Stimulated activated CD8-positive, alpha-beta memory T cell treated with anti-CD3 and anti-CD28 coated beads, Interleukin-4, amount 100 ng/mL, for 1 hour (primary cell): ENCODE measurements at places on chromosomes 3 and 15.
A peak's percentile ranks its signal among the peaks of the same experiment; 100 is the strongest.

- peak; percentile 6 for DNase-seq
These were observed 720 bp upstream of the TNIK start for GRCh38 chr3:171460725-171461524.

- DNase-seq: no peak
These were observed 85.5 kb downstream of the FLNB start for GRCh38 chr3:58093574-58094195.

DNA sequence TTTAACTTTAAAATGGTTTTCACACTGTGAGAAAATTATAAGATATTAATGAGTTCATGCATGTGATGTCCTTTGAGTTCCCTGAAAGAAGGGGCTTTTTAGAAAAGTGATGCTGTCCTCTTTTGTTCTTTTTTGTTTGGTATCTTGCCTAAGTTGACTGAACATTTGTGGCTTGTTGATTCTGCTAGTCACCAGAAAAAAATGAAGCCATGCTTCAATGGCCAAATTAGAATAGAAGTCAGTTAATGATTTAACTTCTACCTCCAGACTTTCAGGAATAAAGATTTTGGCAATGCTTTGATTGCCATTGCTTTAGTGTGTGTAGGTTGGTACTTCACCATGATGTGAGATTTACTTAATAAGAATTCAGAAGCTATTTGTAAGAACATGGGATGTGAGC is 260.6 kb upstream of the NECTIN3 start:
- DNase-seq: no peak

DNA sequence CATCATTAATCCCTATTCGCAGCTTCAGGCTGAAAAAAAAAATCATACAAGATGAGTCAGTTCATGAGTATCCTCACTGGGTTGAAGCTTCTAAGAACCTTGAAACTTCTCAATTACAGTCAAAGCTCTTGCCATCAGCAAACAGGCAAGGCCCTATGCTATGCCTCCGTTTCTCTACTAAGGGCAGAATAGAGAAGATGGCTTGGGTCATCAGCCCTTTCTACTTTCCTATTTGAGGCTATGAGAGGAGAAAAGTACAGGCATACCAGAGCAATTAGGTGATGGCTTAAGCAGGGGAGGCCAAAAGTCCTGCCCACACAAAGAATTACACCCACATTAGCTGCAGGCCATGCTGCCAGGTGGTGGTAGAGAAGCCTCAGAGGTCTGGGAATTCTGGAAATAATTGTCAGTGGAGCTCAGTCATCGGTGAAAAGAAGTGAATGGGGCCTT is 89.0 kb downstream of the MRPL46 start:
- DNase-seq: no peak

GRCh38 chr3:56932866-56933265 is 127.6 kb upstream of the SPATA12 start:
- DNase-seq: no peak

DNA sequence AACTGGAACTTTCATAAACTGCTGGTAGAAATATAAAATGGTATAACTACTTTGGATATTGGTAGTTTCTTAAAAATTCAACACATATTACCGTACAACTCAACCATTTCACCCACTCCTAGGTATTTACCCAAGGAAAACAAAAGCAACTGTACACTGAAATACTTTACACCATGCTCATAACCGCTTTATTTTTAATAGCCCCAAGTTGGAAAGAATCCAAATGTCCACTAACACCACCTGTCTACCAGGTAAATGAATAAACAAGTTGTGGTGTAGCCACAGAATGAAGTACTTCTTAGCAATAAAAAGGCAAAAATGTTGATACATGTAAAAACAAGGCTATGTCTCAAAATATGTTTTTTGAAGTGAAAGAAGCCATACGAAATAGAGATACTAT is 215.9 kb upstream of the PEX5L start:
- DNase-seq: no peak

DNA sequence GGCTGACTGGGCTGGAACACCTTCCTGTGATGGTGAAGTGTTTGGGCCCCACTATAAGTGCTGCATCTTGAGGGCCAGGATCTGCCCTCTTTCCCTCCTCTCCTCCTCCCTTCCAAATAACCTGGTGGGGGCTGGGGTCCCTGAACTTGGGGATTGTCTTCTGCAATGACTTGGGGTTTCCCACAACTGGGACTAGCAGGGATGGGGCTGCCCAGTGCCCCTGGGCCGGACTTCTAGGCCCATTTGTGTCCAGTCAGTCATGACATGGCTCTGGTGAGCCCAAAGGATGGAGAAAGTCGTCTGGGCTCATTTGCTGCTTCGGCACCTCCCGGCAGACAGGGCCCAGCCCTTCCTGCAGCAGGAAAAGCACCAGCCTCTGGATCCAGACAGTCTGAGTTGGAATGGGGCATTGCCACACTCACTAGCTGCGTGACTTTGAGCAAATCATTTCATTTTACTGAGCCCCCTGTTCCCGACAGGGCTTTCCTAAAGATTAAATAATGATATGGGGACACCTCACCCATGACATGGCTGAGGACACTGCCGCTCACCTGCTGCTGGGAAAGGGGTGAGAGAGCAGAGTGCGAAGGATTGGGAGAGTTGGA is 113.2 kb downstream of the DNAJB8 start:
- no peak for DNase-seq

GRCh38 chr3:126112531-126113237 is 28.8 kb upstream of the SLC41A3 start:
- DNase-seq: no peak

DNA sequence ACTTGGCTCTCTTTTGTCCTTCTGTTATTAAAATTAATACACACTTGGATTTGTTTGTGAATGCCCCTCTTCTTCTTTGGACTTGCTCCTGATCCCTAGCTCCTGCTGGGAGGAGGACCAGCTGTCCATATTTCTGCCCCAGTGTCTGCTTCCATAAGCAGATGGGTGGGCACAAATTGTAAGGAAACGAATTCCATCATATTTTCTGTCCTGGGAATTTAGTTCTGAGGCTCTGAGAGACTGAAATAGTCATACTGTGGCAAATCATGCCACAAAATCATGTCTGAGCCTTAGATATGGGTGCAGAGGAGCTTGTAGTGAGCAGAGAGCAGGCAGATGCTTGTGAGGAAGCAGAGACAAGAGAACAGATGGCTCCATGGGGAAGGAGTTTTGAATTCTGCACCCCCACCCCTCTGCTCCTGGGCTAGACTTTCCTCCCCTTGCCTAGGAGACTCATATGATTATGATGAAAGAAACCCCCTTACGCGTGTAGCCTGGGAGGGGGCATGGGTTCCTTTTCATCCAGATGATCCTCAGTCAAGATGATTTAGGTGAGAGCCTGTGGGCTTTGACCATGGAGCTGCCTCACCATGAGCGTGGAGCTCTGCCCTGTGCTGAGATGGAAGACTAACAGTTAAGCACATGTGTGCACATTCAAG is 50.6 kb downstream of the SV2B start:
- DNase-seq: no peak

DNA sequence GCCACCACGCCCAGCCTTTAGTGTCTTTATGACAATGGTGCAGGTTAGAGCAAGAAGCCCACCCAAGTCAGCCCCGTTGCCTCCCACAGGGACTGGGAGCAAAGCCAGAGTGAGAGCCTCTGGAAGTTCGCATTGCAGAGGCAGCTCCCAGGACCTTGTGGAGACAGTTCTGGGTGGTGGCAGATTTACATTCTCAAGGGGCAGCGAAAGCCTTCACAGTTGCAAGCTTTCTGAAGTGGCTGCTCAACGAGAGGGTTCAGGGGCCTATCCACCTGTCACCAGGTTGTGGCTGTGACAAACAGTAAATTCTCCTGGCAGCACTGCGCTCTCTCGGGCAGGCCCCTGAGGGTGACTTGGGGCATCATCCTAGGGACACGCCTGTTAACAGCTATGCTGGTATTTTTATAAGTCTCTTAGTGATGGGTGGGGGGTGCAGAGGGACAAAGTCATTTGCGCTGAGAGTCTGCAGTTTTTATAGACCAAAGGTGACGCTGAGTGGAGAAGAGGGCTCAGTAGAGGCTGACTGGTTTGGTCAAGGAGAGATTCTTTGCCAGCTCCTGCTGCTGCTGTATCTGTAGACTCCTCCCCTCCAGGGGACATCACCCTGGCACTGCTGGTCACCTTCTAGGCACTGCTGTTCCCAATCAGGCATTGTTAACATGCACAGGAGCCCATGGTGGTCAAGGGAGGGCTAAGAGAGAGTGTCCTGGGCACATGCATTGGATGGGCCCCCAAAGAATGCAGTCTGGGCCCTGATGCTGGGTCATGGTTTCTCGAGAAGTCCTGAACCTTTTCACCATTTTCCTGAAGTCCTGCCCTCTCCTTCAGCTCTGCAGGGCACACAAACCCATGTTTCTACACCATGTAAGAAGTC is 57.5 kb upstream of the KLF13 start:
- no peak for DNase-seq

DNA sequence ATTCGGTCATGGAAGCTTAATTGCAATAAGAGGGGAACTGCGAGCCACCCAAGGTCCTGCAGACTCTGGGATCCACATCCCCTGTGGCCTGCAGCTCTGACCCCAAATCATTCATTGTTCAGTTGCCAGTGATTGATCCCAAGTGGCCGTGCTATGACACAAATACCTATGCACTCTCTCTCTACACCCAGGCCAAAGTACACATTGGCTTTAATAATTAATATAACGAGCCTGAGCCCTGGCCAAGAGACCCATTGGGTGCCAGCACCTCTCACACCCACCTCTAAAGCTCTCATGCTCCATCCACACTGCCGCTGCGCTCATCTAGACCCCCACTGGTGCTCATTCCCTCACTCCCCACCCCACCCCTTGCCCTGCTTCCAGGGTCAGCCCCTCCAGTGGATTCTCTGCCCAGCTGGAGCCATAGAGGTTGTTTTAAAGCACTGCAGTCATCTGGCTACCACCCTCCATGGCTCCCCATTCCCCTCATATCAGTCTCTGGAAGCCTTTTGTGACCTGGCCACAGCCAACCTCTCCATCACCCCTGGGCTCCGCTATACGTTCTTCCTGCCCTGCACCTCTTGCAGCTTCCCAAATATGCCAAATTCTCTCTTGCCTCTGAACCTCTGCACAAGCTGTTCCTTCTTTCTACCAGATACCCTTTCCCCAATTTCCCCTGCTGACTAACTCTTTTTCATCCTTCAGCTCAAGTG is 37.7 kb upstream of the SLC6A6 start:
- DNase-seq: no peak

DNA sequence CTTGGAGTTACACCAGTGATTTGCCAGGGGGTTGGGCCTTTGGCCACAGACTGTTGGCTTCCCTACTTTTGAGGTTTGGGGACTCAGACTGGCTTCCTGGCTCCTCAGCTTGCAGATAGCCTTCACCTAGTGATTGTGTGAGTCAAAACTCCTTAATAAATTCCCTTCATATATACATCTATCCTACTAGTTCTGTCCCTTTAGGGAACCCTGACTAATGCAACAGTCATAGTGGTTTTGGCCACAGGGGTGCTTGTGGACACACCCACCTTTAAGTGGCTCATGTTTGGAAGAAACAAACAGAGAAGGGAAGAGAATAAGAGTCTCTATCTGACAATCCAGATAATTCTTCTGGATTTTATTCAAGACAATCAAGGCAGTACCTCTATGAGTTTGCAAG is 457.7 kb downstream of the EPHA3 start:
- DNase-seq: no peak

GRCh38 chr15:63323798-63324563 is 46.6 kb downstream of the APH1B start:
- no peak for DNase-seq

- DNase-seq: no peak
These were observed 105.3 kb downstream of the RARB start for GRCh38 chr3:25533399-25533798.

- DNase-seq: no peak
These were observed 196.5 kb downstream of the MEX3B start for GRCh38 chr15:81849289-81849688.

GRCh38 chr3:4907050-4907449 is 72.2 kb upstream of the BHLHE40 start:
- no peak for DNase-seq

GRCh38 chr15:74873756-74874424 is 725 bp upstream of the SCAMP2 start:
- no peak for DNase-seq

GRCh38 chr15:67070150-67070549 is 4.7 kb downstream of the SMAD3 start:
- DNase-seq: no peak

DNA sequence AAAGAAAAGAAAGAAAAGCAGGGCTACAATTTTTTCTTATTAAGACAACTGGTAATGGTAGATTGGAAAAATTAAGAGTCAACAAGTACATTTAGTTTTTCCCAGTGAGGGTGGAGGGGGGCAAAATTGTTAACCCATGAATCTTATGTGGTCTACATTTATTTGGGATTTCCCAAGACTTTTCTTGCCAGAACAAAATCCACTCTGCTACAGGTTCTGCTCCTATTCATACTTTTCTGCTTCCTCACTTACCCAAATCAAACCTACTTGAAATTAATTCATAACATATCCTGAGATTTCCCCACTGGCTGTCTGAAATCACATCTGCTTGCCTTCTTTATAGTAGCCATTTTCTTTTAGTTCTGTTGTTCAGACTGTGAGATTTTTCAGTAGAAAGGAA is 41.1 kb downstream of the VGLL3 start:
- DNase-seq: no peak

DNA sequence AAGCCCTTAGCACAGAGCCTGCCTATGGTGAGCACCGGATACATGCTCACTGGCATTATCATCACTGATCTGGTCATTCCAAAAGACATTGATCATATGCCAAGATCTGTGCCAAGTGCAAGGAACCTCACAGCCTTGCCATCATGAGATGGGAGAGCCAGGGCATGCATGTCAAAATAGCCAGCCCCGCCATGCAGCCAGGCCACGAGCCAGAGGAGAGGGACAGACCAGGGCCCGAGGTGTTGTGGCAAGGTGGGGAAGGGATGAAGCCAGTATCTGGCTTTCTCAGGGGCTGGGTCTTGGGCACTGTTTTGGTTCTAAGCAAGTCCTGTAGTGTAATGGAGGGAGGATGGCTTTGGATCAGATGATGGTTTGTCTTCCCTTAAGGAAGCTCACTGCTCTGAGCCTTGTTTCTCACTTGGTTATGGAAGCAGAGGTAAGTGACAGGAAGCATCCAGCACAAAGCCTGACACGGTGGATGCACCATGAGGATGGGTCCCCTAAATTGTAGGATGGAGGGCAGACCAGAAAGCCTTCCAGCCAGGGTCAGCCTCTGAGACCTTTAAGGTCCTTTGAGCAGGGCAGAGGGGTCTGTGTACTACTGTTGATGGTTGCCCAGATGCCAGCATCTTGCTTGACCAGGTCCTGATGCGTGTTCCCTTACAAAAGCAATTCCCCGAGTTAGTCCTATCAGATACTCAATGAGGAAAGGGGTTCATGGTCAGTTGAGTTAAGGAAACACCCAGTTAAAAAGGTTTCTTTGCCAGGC is 247.7 kb upstream of the TLE3 start:
- DNase-seq: no peak

GRCh38 chr3:177578488-177578887 is 381.2 kb upstream of the TBL1XR1 start:
- DNase-seq: no peak

- no peak for DNase-seq
These were observed 7.5 kb upstream of the IGSF10 start for GRCh38 chr3:151468284-151468917.

GRCh38 chr3:148698190-148698810 is 597 bp downstream of the AGTR1 start:
- no peak for DNase-seq

GRCh38 chr3:16024548-16024947 is 149.9 kb upstream of the GALNT15 start:
- no peak for DNase-seq
